Stimulated activated CD8-positive, alpha-beta memory T cell treated with anti-CD3 and anti-CD28 coated beads, Interleukin-4, amount 100 ng/mL, for 1 hour (primary cell): ENCODE measurements at places on chromosomes 12 and 14.

- no peak for DNase-seq
These were observed 7.6 kb downstream of the CALCOCO1 start for GRCh38 chr12:53719649-53720048.

GRCh38 chr14:102893452-102893851, 29.0 kb upstream of the AMN start:
- DNase-seq, result no peak

DNA sequence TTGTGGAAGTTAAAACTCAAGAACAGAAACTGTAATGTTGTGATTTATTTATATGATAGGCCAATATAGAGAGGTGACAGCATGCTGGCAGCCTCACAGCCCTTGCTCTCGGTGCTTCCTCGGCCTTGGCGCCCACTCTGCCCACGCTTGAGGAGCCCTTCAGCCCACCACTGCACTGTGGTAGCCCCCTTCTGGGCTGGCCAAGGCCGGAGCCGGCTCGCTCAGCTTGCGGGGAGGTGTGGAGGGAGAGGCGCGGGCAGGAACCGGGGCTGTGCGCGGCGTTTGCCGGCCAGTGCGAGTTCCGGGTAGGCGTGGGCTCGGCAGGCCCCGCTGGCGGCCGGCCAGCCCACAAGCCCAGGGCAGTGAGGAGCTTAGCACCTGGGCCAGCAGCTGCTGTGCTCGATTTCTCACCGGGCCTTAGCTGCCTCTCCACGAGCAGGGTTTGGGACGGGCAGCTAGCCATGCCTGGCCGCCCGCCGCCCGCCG, 65.8 kb upstream of the SLC8A3 start:
- DNase-seq, result no peak

- DNase-seq, result no peak
These were observed 136.1 kb upstream of the WSCD2 start for GRCh38 chr12:107992870-107993451.

- no peak for DNase-seq
These were observed 21.3 kb upstream of the BCAT1 start for GRCh38 chr12:24970177-24970576.

DNA sequence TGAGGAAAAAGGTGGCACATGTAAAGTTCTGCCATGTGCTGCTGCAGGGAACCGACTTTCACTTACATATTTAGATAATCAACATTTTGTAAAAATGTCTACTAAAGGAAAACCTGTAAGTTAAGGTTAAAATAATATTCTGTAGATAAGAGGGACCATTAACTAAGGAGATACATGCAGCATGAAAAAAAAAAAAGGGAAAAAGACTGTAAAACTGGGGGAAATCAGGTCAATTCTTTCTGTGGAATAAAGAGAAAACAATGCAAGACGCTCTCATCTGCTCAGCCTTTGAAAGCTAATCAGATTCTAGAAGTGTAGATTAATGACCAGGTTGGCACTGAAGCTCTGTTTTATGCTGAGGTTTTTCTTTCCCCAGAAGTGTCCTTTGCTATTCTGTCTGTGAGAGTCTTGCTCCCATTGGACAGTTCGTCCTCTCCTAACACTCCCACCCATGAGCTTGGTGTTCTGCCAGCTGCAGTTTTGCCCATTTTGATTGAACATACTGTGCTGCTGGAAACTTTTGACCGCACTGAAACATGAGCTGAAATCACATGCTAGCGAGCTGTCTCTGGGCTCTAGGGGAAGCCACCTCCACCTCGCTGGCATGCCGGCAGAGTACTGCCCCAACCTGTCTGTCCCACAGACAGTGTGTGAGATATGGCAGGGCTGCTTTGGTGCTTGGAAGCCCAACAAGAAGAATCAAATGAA, 39.7 kb downstream of the PPTC7 start:
- DNase-seq, result no peak

DNA sequence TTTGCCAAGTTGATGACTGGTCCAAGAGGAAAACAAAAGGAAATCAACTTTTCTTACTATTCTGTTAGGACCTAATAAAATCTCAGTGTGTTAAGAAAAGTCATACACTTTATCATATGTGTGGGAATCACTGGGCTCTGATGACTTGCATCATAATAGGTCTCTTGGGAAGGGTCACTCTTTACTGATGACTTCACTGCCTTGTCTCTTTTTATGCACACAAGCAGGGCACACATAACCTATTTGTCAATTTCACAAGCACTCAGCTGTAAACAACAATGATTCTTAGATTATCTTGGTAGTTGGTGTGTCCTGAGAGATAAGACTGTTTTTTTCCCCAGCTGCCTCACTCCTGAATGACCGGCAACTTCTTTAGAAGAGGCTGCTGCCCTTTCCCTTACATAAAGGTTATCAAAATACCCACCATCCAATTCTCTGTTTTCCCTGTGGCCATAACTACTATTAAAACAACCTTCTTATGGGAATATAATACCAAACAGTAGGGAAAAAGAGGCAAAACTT, 50.9 kb upstream of the INSM2 start:
- DNase-seq, result no peak

DNA sequence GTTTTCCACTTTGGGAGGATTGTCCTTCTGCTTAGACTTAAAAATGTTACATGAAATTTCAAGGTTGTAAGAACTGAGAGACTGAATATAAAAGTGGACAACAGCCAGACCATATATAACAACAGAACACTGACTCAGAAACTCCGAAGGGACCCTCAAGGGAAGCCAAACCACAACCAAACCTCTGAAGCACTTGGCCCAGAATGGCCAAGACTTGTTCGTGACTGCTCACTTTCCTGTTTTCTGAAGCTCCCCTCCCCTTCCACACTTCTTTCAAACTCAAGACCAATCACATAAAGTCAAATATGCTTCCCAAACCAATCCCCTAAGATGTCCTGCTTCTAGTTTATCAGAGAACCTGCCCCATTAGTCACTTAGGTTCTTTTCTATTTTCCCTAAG, 13.7 kb downstream of the OR6J1 start:
- no peak for DNase-seq

GRCh38 chr12:66620688-66621087, 58.2 kb downstream of the GRIP1 start:
- DNase-seq, result no peak

DNA sequence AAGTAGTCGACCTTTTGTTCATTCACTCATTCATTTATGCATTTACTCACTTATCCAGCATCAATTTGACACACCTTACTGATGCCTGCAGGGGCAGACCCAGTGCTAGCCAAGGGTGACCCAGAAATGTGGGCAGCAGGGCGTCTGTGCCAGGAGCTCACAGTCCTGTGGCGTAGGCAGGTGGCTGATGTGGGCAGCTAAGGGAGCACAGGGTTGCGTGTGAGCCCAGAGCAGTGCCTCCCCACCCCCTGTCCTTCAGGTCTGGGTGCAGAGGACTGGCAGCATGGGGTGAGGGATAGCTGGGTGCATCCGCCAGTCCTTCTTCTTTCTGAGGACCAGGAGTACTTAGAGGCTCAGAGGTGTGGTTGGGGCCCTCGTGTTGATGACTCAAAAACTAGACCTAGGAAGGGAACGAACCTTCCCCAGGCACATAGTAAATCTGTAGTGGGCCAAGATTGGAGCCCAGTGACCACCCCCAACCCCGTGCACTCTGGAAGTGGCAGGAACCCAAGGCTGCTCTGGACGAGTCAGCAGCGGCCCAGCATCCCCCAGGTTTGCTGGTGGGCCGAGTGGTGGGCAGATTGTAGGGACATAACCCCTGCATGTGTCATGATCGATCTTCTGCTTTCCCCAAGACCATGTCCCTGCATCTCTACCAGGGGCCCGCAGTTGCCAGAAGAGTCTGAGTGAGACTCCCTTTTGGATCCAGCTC, 63.9 kb downstream of the BEGAIN start:
- no peak for DNase-seq

GRCh38 chr14:89588840-89589296, 171.8 kb upstream of the FOXN3 start:
- DNase-seq, result no peak

DNA sequence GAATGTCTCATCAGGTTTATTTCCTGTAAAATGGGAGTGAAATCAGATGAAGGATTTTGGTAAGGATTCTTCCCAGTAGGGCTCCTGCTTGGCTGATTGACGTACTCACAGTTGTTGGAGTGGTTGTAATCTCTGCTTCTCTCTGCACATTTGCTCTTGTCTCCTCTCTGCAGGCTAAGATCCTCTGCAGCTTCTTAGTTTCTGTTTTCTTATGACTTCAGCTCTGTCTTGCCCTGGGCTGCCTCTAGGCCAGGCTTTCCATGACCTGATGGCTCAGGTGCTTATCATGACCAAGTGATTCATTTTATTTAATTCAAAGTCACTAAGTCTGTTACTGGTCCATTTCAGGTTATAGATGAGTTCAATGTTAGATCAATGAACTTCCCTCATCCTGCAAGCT, 394.5 kb upstream of the DDHD1 start:
- DNase-seq, result no peak

DNA sequence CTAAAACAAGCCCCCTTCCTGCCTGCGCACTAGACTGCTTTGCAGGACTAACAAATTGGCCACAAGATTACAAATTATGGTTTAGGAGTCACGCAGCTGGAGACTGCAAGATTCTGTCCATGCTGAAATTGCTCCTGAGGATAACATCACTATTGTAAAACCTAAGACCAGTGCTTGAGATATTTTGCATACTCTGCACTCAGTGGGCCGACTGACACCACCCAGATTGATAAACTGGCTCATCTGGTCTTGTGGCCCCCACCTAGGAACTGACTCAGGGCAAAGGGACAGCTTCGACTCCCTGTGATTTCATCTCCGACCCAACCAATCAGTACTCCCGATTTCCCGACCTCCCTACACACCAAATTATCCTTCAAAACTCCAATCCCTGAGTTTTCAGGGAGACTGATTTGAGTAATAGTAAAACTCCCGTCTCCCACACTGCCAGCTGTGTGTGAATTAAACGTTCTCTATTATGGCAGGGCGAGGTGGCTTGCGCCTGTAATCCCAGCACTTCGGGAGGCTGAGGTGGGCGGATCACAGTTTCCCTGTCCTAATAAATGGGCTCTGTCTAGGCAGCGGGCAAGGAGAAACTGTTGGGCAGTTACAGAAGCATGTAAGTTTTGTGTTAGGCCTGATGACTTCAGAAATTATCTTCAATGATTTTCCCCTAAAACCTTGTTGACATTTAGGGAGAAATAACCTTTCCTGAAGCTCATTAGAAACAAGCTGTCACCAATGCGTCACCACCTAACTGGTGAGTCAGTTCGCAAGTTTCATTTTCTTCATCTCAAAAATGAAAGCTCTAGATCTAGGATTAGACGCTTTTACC, 5.3 kb upstream of the UBC start:
- DNase-seq, result no peak

DNA sequence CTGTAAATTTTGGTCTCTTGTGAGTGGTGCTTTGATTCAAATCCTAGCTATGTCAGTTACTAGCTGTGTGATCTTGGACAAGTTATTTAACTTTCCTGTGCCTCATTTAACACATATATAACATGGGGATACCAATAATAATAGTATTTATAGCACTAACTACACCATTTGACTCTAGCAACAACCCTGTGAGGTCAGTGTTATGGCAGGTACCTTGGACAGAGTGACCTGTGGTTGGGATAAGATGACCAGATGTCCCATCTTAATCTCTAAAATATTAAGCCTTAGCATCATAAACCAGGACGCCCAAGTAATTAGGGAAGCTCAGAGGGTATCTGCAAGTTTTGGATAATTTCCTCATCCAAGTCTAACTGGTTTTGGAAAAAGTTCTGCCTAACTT, 73.7 kb downstream of the NDUFA12 start:
- DNase-seq, result no peak

DNA sequence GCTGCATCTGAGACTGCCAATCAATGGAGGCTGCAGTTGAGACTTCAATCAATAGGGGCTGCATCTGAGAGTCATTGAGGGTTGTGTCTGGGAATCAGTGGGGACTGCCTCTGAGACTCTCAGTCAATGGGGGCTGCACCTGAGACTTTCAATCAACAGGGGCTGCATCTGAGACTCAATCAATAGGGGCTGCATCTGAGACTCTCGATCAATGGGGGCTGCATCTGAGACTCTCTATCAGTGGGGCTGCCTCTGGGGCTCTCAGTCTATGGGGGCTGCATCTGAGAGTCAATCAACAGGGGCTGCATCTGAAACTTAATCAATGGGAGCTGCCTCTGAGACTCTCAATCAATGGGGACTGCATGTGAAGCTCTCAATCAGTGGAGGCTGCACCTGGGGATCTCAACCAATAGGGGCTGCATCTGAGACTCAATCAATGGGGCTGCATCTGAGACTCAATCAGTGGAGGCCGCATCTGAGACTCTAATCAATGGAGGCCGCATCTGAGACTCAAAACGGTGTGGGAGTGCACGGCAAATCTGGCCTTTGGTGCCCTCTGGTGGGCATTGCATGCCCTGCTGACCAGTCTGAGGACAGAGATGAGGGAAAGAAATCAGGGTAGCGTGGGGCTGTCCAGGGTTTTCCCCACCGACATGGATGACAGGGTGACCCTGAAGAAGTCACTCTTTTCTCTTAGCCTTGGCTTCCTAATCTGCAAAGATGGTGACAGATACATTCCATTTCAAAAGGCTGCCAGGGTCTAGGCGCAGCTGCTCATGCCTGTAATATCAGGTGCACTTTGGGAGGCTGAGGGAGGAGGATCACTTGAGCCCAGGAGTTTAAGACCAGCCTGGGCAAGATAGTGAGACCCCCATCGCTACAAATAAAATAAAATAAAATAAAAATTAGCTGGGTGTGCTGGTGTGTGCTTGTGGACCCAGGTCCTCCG, 41.3 kb upstream of the EIF5 start:
- DNase-seq, result peak; percentile 60

- DNase-seq, result no peak
These were observed 36.4 kb upstream of the FICD start for GRCh38 chr12:108478611-108479206.

GRCh38 chr12:94987801-94988200, 15.7 kb downstream of the NDUFA12 start:
- DNase-seq, result no peak

- no peak for DNase-seq
These were observed 2.5 kb upstream of the PLEKHD1 start for GRCh38 chr14:69481815-69482568.

DNA sequence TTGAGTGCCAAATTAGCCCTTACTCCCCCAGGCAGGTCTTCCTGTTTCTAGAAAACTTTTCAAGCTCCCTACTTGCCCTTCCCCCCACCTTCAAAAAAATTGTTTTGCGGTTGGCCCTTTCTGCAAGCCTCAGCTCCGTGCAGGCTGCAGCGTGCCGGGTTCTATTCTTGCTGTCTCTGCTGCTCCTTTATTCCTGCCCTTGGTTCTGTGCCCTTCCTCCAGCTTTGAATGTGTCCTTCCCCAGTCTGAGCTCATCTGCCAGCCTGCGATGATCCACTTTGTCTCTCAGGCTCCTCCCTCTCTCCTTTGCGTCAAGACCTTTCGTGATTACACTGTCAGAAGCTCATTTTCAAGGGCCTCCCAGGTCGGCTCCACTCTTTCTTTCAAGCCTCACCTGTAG, 98.6 kb downstream of the IRF2BPL start:
- DNase-seq, result no peak
